ENCODE measurements at places on chromosomes 5 and 9.
A peak's percentile ranks its signal among the peaks of the same experiment; 100 is the strongest.

GRCh38 chr9:98383758-98384157 is 128.3 kb upstream of the TBC1D2 start:
- no peak for DNase-seq

GRCh38 chr9:91193658-91194391 is 167.9 kb downstream of the AUH start:
- DNase-seq, result peak; percentile 38

- DNase-seq, result no peak
Measured at GRCh38 chr9:114908805-114909448, 21.5 kb downstream of the TNFSF8 start.

DNA sequence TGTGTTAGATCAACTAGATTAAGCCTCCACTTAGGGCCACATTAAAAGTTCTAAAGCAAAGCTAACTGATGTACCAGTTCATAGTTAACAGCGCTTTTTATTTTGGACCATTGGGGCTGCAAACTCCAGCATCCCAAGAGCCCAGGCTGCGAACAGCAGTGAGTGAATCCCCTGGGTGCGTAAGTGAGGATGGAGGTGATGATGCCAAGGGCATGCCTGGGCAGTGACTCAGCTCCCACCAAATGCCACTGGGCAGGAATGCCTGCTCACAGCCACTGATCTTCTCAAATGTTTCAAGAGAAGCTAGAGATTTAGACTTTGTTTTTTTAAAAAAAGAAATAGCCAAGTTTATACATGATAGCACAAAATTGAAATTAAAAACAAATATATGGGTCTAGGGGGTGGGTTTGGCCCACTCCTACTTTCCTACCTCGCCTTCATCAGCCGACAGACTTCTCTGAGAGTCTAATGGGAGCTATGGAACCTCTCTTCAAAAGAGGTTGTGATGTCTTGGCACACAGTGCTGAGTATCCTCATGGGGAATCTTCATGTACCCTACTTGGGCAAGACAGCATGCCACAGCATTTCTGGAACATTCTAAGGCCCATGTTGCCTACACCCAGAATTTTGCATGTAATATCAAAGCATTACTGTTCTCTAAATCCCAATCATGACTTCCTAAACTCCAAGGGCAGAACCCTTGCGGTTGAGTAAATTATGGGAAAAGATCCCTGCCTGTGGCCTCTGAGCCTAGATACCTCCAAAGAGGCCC is 398.1 kb downstream of the EBF1 start:
- DNase-seq, result no peak

GRCh38 chr5:127804886-127805426 is 101.8 kb downstream of the CCDC192 start:
- no peak for DNase-seq

GRCh38 chr9:127366594-127366993 is 30.4 kb upstream of the SLC2A8 start:
- DNase-seq, result no peak

DNA sequence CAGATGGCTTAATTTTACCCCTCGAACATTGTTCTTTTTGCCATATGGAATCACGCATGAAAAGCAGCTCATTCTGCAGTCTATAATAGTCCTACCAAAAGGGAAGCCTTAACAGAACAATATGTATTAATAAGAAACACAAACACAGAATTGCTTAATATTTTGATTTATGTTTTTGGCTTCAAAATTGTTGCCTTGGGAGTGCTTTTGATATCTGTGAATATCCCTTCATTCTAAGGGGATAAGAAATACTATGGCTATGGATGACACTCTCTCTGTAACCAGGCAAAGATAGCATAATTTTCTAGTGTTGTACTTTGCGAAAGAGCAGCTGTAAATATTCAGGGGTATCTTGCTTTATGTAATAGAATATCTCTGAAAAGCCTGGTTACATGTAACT is 26.3 kb upstream of the CFAP95 start:
- DNase-seq, result no peak

- no peak for DNase-seq
Measured at GRCh38 chr9:99682378-99682777, 139.3 kb upstream of the NR4A3 start.

- DNase-seq, result no peak
Measured at GRCh38 chr5:140344683-140345423, 1.6 kb downstream of the HBEGF start.

GRCh38 chr9:108278341-108278740 is 577.4 kb downstream of the ACTL7B start:
- DNase-seq, result no peak

DNA sequence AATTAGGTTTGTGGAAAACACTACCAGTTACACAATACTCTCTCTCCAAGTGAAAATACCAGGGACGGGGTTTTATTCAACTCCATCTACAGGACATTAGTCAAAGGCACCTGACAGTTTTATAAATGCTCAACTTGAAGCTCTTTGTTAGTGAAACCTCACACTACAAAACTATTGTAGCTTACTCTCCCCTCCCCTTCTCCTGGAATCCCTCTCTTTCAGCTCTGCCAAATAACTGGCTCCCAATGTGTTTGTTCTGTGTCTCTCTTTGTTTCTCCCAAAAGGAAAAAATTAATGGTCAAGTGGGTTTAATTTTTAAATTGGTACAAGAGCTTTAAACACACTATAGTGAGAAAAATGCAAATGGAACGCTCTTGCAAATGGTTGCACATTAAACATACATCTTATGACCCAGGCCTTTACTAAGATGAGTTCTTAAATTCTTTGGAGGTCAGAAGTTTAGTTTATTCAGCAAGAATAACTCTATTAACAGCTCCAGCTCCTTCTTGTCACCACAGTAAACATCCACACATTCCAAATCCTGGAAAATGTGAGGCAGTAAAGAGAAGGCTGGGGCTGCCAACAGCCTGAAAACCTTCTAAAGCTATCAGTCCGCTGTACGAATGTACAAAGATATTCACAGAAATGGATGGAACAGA is 48.4 kb downstream of the ZNF608 start:
- no peak for DNase-seq

DNA sequence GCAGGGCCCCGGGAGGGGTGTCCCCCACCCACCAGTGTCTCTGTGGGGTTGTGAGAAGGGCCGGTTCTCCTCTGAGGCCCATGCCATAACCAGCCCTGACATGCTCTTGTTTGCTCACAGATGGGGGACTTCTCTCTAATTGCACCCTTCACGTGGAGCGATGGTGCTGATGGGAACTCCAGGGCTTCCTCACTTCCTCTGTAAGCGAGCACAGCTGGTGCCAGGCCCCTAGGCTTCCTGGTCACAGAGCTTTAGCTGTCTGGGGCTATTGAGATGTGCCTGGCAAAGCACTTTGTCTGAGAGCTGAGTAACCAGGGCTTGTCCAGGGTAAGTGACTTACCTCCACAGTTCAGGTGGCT is 36.4 kb downstream of the PHF2 start:
- DNase-seq, result no peak

DNA sequence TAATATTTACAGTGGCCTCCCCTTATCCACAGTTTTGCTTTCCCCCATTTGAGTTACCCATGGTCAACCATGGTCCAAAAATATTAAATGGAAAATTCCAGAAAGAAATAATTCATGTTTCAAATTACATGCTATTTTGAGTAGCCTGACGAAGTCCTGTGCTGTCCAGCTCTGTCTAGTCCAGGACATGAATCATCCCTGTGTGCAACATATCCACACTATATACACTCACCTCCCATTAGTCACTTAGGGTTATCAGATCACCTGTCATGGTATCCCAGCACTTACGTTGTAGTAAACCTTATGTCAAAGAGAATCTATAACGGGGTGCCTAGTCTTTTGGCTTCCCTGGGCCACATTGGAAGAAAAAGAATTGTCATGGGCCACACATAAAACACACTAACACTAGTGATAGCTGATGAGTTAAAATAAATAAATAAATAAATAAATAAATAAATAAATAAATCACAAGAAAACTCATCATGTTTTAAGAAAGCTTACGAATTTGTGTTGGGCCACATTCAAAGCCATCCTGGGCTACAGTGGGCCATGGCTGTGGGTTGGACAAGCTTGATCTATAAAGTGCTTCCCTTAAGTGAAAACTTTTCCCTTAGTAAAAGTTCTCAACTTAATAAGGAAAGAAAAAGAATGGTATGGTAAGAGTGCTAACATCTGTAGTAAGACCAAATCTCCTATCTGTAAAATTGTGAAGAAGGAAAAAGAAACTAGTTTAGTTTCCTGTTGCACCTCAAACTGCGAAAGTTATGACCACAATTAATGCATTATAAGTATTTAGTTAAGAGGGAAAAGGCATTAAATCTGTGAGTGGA is 15.9 kb upstream of the OMD start:
- DNase-seq, result no peak

- DNase-seq, result no peak
Measured at GRCh38 chr5:36279054-36279698, 22.5 kb downstream of the RANBP3L start.

- no peak for DNase-seq
Measured at GRCh38 chr9:131194762-131195161, 69.4 kb downstream of the NUP214 start.

DNA sequence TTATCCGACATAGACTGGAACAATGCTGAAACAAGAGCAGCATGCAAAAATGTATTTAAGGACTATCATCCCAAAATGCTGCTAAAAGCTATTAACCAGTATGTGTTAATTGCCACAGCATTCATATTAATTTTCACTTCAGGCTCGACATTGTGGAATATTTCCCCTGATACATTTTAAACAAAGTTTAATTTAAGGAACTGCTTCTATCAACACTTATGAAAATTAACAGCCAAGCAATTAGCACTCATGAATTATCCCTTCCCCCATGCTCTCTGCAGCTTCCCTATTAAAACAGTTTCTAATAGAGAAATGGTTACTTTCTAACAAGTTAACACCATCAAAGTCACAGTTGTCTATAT is 54.8 kb downstream of the MAPKAP1 start:
- no peak for DNase-seq

GRCh38 chr9:78963911-78964310 is 607.9 kb upstream of the TLE4 start:
- DNase-seq, result no peak

- no peak for DNase-seq
Measured at GRCh38 chr9:4225291-4226028, 74.4 kb downstream of the GLIS3 start.

- DNase-seq, result no peak
Measured at GRCh38 chr5:43294226-43294625, 19.0 kb downstream of the HMGCS1 start.

DNA sequence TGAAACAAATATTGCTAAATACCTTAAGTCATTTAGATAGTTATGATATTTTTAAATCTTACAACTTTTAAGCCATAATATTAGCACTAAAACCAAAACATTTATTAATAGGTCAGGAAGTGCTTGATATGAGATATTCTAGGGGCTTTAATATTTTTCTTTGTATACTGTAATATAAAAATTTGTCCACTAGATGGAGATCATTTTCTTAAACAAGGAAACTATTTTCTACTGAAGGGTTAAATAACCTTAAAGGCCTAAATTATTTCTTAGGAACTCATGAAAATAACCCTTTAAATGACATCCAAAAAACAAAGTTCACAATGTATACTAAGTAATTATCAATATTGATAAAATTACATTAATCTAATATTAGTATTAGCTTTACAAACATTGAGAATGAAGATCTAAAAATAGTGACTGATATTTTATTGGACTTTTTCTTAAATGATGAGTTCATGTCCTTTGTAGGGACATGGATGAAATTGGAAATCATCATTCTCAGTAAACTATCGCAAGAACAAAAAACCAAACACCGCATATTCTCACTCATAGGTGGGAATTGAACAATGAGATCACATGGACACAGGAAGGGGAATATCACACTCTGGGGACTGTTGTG is 635.7 kb downstream of the RAB3C start:
- no peak for DNase-seq

DNA sequence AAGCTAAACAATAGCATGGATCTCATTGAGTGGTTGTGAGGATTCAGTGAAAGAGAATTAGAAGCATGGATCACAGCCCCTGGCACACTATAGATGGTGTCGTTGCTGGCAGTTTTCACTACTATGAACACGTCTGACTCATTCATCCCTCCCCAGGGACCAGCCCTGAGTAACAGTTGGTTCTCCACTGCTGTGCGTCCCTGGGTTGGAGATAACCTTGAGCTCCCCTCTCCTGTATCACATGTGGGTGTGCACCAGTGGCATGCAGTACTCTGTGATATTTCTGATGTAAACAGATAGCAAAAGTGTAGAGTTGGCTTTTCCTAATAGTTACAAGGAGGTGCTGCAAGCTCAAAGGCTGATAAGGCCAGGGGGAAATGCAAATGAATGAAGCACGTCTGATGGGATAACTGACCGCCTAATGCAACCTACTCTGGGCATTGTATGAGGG is 8.8 kb upstream of the LCP2 start:
- DNase-seq, result no peak

- DNase-seq, result no peak
Measured at GRCh38 chr9:87640385-87640795, 85.5 kb upstream of the CTSL start.

GRCh38 chr5:154046486-154046885 is 7.7 kb downstream of the MFAP3 start:
- DNase-seq, result no peak

DNA sequence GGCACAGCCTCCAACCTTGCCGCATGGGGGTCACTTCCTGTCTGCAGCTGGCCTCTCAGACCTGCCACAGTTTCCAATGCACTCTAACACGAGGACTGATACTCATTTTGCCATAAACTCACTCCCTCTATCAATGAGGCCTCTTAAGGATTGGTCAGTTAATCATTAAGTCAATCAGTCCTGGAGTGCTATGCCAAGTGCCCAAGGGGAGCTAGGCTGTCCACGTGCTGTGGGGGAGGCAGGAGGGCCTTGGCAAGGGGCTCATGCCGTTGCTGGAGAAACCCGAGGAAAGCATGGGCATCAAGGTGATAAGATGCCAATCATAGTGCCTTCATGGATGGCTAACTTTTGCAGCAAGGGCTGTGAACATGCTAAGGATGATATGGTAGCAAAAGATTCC is 1.7 kb upstream of the ALDH1B1 start:
- no peak for DNase-seq

DNA sequence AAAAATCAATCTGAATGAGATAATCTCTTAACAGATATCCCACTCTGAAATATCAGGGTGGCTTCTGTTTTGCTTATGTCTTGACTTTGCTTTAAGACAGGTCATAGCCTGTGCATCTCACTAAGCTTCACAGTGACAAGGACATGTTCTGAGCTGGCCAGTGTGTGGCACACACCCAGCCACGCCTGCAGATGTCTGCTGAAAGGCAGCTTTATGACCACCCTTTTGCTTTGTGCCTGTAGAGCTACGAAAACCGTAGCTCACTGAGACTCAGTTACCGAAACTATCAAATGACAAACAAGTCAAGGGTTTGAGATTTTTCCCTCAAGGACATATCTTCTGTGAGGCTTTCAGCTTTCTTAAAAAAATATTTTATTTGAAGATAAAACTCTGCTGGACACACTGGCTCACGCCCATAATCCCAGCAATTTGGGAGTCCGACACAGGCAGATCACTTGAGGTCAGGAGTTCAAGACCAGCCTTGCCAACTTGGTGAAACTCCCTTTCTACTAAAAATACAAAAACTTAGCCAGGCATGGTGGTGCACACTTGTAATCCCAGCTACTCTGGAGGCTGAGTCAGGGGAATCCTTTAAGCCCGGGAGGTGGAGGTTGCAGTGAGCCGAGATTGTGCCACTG is 233.2 kb downstream of the SPATA31A1 start:
- DNase-seq, result no peak

All from activated CD4-positive, CD25-positive, alpha-beta regulatory T cell treated with anti-CD3 and anti-CD28 coated beads, Interleukin-2, amount 50 U/mL, for 16 hours (primary cell).